ENCODE measurements at places on chromosomes 7 and 10. TPM values are rescaled to one million over a fixed set of nuclear protein-coding genes. Genes with fewer than 3 reads are reported as not detected.

DNA sequence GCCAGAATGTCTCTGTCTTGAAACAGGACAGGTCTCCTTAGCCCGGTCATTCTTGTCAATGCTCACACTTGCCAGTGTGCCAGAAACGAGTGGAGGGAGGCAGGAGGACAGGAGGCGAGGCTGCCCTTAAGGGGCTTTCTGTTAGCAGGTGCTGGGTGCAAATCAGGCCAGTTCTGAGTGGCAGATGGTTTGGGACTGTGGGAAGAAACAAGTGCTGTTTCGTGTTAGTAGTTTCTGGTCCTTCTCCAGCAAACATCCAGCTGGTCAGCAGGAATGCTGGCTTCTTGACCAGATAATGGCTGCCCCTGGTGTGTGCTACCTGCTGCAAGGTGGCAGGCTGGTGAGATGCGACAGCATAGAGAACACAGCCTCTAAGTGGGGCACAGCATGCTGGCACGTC is 8.2 kb upstream of the NDUFB2 start:
- H3K36me3 ChIP-seq = peaks cover 32% of the 10 kb centered on the region
- no peaks in the 10 kb centered on the region for H3K27me3 ChIP-seq
- H3K4me3 ChIP-seq = no peak overlapping the region
- H3K4me1 ChIP-seq = no peaks in the 10 kb centered on the region
- DNase-seq = no peak

GRCh38 chr10:121332829-121333765 is 265.1 kb downstream of the FGFR2 start:
- H3K36me3 ChIP-seq = no peaks in the 10 kb centered on the region
- DNase-seq = no peak
- H3K27ac ChIP-seq = no peak overlapping the region
- H3K27me3 ChIP-seq = no peaks in the 10 kb centered on the region
- H3K4me3 ChIP-seq = no peak overlapping the region
- peaks cover 29% of the 10 kb centered on the region for H3K4me1 ChIP-seq

DGKI gene
- total RNA-seq = 2.2 TPM

LGI1 gene
- 0.13 TPM for total RNA-seq

- peaks cover 24% of the 10 kb centered on the region for H3K36me3 ChIP-seq
- H3K27ac ChIP-seq = no peak overlapping the region
- no peaks in the 10 kb centered on the region for H3K27me3 ChIP-seq
- peaks cover 7% of the 10 kb centered on the region for H3K4me1 ChIP-seq
- DNase-seq = no peak
- no peak overlapping the region for H3K4me3 ChIP-seq
These were observed 17.5 kb downstream of the NUDT1 start for GRCh38 chr7:2259480-2259879.

H2BK1 gene
- total RNA-seq = not detected

STK17A gene
- 9.3 TPM for total RNA-seq

GRCh38 chr7:83541187-83541960 is 107.6 kb downstream of the SEMA3E start:
- no peaks in the 10 kb centered on the region for H3K4me1 ChIP-seq
- H3K27me3 ChIP-seq = no peaks in the 10 kb centered on the region
- DNase-seq = no peak
- H3K27ac ChIP-seq = no peak overlapping the region
- H3K4me3 ChIP-seq = no peak overlapping the region
- H3K36me3 ChIP-seq = no peaks in the 10 kb centered on the region

- no peaks in the 10 kb centered on the region for H3K36me3 ChIP-seq
- peaks cover 10% of the 10 kb centered on the region for H3K27me3 ChIP-seq
- DNase-seq = no peak
- H3K4me3 ChIP-seq = no peak overlapping the region
- no peak overlapping the region for H3K27ac ChIP-seq
These were observed 35.5 kb upstream of the HABP2 start for GRCh38 chr10:113517165-113517900.

Data from mesothelial cell of epicardium (in vitro differentiated cells).